ENCODE measurements at places on chromosomes 7 and 10.

DNA sequence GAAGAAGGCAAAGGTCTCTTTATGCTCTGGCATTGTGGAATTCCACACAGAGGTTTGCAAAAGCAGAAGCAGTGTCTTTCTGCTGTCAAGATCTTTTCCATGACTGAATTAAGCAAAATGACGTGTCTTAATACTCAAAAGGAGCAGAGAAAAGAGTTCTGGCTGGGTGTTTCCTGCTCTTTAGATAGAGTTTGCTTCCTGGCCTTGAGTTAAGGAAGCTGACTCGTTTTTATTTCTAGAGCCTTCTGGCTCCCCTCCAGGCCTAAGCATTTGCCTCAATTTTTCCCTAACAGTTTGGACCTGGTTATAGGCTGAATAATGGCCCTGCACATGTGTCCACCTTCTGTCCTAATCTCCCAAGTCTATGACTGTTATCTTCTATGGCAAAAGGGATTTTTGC is 21.6 kb downstream of the TAS2R41 start:
- no peak for DNase-seq

DNA sequence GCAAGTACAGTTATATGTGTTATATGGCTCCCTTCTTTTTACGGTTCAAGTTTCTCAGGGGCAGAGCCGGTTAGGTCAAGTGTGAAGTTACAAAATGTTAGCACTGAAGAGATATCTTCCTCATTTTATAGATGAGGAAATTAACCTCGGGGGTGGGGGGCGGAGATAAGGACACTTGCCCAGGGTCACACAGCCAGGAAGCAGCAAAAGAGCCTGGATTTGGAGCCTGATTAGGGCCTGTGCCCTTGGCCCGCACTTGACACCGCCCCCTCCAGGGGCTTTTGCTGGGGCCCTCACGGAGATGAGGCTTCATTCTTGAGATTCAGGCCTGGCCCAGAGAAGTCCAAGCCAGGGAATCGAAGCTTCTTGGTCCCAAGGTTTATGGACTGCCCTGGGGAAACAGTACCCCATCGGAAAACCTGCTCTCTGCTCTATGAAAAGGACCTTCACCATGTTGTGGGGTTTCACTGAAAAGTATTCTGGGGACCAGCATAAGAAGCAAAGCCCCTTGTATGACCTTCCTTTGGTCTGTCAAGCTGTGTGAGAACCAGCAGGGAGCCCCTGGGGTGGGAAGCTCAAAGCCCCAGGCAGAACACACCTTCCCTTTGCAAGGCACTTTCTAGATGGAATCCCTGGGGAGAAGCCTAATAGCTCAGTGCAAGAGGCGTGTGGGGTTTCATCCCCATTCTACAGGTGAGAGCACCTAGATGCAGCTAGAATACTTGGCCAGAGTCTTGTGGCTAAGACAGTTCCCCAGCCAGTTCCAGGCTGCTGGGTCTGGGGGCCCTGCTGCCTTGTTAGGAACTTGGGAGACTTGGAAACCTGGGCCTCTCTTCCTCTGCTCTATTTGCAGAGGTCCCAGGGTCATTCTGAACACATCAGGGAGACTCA is 21.9 kb downstream of the UNC5B start:
- no peak for DNase-seq

GRCh38 chr10:103691723-103692435 is 163.5 kb downstream of the SH3PXD2A start:
- DNase-seq = no peak

DNA sequence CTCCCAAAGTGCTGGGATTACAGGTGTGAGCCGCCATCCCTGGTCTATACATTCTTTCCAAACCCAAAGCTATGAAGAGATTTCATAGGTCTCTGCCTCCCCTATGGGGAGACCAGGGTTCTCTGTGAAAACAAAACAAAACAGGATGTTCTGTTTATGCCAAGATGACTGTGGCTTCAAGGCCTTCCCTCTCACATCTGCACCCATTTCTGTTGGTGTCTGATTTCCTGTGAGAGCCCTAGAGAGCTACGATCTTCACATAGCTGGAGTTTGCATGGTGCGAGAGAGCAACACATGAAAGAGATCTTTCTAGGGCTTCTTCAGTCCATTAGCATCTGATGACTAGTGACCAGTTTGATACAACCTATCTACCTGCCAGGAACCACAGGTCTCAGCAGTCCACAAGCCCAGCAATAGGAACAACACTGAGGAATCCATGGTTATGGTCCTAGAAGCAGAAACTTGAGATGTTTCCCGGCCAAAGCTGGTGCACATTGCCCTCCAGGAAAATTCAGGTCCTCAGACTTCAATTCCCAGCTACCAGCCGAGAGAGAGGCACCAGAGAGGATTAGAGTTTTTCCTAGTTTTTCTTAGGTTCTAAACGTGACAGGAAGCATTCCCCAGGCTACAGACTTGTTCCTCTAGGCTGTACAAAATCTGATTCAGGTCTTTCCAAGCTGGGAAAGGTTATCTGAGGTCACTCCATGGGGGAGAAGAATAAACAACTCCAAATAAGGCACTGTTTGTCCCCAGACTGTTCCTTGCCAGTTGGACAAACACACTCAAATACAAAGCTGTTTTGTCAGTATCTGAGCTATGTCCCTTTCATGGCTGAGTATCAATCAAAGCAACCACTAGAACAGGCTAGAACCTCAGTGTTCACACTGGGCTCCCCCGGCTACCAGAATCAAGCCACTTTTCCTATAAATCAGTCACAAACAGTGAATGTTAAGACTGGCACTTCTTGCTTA is 259.7 kb downstream of the CALN1 start:
- DNase-seq = no peak
